ENCODE measurements at places on chromosomes 16 and 17. TPM values are rescaled to one million over a fixed set of nuclear protein-coding genes. Genes with fewer than 3 reads are reported as not detected.

GRCh38 chr16:9422762-9423513 is 331.5 kb downstream of the HAPSTR1 start:
- DNase-seq, result no peak

ZDHHC1 gene
- polyA plus RNA-seq, result 2.5 TPM

ACE gene
- polyA plus RNA-seq, result 1.1 TPM

ZNF469 gene
- polyA plus RNA-seq, result 0.87 TPM

PRAC2 gene
- 0.07 TPM for polyA plus RNA-seq

- no peak for DNase-seq
Measured at GRCh38 chr16:57713596-57713995, 19.0 kb downstream of the DRC7 start.

GRCh38 chr17:63450551-63450950 is 4.4 kb upstream of the CYB561 start:
- no peak for DNase-seq
